ENCODE measurements at places on chromosomes 12 and 14. TPM values are rescaled to one million over a fixed set of nuclear protein-coding genes. Genes with fewer than 3 reads are reported as not detected.

Gene TAS2R13
- total RNA-seq = 1.7 TPM

Gene GPX2
- not detected for total RNA-seq

Gene BIN2
- total RNA-seq = not detected

Gene KRT79
- not detected for total RNA-seq

Gene DHRS2
- not detected for total RNA-seq

Gene CDKL1
- 14.1 TPM for total RNA-seq

Gene NPAS3
- 0.26 TPM for total RNA-seq

Gene OAS2
- total RNA-seq = 2.3 TPM

Gene MYO1H
- total RNA-seq = not detected

Gene INSM2
- total RNA-seq = not detected

Gene CLEC14A
- total RNA-seq = 2.6 TPM

All from fibroblast of lung (primary cell).